Left lung (tissue), 14 donors: ENCODE measurements at places on chromosomes 2 and 18. TPM values are rescaled to one million over a fixed set of nuclear protein-coding genes. Genes with fewer than 3 reads are reported as not detected.
A peak's percentile ranks its signal among the peaks of the same experiment; 100 is the strongest.

- DNase-seq, result no peak
These were observed 381.2 kb downstream of the MBD2 start for GRCh38 chr18:53843113-53843760.

The BMPR2 gene
- 74.7 TPM for polyA plus RNA-seq

The FOXI3 gene
- 0.08 TPM for polyA plus RNA-seq

DNA sequence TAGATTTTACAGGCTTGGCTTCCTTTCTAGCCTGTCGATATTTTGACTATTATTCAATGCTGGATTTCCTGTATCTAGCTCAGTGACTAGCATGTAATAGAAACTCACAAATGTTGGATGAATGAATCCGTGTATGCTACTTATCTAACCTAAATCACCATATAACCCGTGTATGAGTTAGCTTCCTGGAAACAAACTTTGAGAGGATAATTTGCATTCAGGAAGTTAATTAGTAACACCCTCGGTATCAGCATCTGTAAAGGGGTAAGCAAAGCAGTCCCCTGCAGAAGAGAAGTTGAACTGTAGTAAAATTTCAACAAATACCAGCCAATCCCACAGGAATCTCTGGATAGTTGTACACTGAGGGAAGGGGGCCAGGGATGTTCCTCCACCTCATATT is 269.4 kb upstream of the LRATD1 start:
- DNase-seq, result no peak

The CGREF1 gene
- 0.73 TPM for polyA plus RNA-seq

DNA sequence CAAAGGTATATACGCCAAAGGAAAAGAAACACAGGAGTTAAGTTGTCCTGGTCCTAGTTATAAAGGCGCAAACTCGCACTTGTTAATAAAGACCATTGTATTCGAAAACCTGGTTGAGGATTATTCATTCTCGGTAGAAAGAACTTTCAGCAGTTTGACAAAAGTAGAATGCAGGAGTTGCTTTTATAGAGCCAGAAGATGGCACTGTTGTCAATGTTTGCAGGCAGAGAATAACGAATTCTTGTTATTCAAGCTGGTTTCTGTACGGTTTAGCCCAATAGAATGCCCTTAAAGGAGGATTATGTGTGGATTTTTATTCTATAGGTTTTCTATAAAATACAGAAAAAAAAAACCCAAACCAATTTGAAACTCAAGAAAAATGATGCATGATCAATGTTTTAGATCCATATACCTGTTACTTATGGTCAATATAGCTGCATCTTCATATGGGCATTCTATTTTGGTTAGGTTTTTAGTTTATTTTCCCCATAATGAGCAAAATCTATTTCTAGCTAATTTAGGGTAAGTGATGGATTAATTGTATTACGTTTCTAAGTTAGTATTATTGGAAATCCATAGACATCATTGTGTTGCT is 510.3 kb downstream of the PLCL1 start:
- peak; percentile 36 for DNase-seq

GRCh38 chr18:70256184-70256583 is 32.7 kb upstream of the SOCS6 start:
- no peak for DNase-seq

DNA sequence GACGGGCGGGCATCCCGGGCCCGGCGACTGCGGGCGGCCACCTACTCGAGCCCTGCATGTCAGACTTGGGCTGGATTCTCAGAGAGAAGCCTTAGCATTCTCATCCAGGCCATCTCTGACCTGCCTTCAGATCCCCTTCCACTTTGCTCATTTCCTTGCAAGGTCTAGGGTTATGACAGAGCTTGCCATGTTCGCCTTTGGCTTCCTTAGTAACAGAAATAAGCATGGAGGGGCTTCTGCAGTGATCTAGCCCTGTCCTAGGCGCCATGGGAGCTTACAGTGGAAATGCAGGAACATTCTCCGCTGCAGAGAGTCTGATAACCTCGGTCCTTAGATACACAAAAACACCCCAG is 632 bp upstream of the ACVR1 start:
- DNase-seq, result no peak

GRCh38 chr2:200787351-200788120 is 24.2 kb upstream of the BZW1 start:
- DNase-seq, result no peak

DNA sequence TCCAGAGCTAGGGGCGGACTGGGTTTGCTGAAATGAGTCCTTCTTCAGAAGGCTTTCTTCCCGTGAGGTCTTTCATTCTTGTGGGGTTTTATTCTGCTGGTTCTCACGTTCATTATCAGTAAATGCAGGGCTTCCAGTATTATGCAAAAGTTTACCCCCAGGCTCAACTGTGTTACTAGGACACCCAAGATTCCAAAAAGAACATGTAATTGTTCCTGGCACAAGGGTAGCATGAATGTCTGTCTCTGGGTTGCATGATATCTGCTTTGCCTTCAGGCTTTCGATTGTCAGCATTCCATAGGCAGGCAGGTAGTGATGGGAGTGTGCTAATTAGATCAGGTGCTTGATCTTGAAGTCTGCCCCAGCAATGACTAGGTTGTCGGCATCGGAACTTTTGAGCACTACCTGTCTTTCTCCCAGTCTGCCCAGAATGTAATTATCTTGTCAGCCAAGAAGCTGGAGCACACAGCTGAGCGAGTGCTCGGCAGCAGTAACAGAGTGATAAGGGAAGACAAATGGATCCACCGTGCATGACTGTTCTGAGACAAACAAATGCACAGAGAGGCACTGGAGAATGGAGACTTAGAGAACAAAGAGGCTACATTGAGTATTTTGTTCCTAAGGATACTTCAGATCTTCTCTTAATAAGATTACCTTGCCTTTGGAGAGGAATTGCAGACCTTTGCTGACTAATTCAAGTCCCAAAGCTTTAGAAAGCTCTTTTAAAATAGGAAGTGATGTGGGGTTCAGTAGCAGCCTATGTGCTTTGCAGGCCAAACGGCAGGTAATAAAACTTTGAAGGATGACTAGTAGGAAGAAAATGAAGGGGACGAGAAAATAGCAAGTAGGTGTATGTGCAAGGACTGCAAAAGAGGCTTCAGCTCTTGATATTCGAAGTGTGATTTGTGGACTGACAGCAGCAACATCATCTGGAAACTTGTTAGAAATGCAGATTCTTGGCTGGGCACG is 41.9 kb downstream of the ITGB6 start:
- no peak for DNase-seq

GRCh38 chr2:50712569-50712968 is 319.4 kb downstream of the NRXN1 start:
- no peak for DNase-seq

The KIF1A gene
- 1.5 TPM for polyA plus RNA-seq
